Esophagus mucosa (tissue), 1 donor: ENCODE measurements at places on chromosomes 2 and 18. TPM values are rescaled to one million over a fixed set of nuclear protein-coding genes. Genes with fewer than 3 reads are reported as not detected.

DNA sequence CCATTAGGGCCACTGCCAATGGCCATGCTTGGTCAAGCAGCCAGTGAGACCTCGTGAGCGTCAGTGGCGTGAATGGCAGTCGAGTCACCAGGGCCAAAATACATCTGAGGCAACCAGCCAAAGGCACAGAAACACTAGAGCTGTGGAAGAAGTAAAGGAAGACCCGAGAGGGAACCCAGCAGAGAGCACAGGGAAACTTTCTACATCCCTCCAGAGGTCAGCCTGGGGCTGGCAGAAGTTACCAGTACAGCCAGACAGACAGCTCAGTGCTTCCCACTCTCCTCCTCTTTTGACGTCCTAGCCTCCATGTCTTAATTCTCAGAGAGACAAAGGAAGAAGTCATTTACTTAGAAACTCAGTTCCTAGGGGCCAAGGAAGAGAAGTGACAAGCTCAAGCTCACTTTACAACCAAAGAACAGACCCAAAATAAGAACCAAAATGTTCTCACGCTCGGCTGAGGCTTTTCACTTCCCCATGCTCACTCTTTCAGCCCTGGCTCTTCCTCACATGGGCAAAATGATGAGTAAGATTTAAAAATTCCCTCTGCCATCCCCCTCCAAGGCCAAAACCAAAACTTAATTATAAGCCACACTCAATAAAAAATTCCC, 8.7 kb downstream of the CYRIA start:
- ATAC-seq = peak; percentile 28

GRCh38 chr2:88874063-88874657, 182.7 kb downstream of the RPIA start:
- ATAC-seq = peak; percentile 64

Gene CRACDL
- total RNA-seq = 6.6 TPM

- no peak for ATAC-seq
Measured at GRCh38 chr2:20914087-20914486, 91.2 kb upstream of the LDAH start.

DNA sequence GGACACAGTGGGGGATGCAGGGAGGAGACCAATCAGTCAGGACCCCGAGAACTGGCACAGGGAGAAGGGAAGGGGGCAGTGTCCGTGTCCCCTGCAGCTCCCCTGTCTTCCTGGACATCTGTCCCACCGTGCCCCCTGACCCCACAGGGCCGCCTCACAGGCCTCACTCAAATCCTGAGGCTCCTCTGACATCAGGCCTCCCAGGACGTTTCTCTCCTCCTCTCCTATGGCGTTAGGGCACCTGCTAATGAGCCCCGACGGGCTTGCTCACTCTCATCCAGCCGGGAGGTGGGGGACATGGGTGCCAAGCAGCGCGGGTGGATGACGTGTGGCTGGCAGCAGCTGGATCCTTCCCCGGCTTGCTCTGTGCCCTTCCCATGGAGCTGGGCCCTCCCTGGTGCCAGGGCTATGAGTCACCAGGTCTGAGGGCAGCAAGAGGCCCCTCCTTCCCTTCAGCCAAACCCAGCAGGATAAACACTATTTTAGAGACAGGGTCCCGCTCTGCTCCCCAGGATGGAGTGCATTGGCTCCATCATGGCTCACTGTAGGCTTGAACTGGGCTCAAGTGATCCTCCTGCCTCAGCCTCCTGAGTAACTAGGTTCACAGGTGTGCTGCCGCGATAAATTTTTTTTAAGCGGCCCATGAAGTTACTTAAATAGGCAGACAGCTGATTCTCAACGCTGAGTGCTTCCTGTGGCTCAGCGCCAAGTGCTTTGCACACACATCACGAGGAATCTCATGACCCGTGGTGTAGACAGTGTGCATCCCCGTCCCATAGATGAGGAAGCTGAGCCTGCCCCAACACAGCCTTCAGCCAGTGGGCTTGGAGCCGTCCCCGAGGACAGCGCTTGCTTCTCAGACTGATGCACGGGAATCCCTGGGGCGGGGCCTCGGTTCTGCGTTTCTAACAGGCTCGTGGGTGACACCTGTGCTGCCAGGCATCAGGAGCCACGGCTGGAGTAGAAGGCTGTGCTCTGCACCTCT, 64.5 kb upstream of the HDAC4 start:
- ATAC-seq = peak; percentile 94

Gene C2orf66
- total RNA-seq = not detected

Gene RNF144A
- 5.5 TPM for total RNA-seq

DNA sequence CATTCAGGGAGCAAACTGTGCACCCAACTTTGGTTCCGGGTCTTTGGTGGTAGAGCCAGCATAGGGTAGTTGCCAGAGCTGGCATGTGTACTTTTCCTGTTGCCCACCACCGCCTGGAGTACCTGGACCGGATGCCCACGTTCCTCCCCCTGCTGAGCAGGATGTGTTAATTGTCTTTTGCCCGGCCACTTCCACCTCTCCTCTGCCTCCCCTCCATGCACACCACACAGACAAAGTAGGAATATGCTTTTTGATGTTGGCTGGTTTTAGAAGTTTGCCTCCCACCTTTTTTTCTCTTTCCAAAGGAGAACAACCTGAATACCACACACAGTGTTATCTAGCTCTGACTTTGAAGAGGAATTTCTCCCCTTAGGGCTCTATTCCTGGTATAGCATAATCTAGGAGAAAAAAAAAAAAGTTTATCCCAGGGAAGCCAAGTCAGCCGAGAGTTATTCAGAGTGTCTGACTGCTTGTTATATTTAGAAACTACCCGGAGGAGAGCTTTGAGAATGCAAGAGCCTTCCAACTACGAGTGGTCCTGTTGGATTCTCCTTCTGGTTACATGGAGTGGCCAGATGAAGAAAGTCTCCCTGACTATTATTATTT, 111.9 kb downstream of the SETBP1 start:
- no peak for ATAC-seq

- ATAC-seq = no peak
Measured at GRCh38 chr2:104867813-104868504, 14.0 kb downstream of the POU3F3 start.

- no peak for ATAC-seq
Measured at GRCh38 chr2:144935736-144936135, 415.8 kb upstream of the ZEB2 start.

Gene TMEM178A
- 0.40 TPM for total RNA-seq

Gene SLC16A14
- total RNA-seq = 3.8 TPM

DNA sequence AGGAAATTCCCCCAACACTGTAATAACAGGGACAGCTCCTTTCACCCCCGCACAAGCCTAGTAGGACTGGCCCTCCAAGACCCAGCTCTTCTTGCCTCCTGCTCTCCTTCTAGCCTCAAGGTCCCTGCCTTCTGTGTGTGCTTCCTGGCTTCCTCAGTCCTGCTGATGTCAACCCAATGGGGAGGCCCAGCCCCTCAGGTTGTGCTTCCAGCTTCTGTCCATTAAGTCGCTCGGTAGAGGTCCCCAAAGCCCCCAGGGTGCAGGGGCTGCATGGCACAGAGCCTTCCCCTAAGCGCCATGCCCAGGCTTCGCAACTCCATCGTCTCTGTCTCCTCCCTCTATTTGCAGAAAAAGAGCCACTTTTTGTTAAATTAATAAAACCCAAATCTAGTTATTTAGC, 39.0 kb downstream of the BOK start:
- no peak for ATAC-seq

- ATAC-seq = no peak
Measured at GRCh38 chr2:108139521-108139920, 100.2 kb upstream of the SULT1C3 start.

Gene OSBPL1A
- 14.3 TPM for total RNA-seq

DNA sequence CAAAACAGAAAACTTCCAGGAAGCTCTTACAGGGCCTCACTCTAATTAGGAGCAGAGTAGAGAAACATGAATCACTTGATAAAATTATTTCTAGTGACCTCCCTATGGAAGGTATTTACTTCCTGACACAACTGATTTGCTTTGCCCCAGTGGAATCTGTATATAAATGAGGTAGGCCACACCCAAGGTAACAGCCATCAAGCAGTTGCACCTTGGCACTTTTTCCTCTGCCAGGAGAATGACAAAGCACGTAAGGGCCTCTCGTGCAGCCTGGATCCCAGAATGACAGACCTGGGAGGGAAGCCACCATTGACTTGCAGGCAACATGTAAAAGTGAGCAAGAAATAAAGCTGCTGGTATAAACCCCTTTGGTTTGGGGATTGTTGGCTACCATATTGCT, 620.0 kb upstream of the SLC39A10 start:
- ATAC-seq = no peak

Gene NEU2
- total RNA-seq = not detected
